Activated CD4-positive, alpha-beta T cell treated with anti-CD3 and anti-CD28 coated beads for 36 hours (primary cell): ENCODE measurements at places on chromosomes 3 and 15.

DNA sequence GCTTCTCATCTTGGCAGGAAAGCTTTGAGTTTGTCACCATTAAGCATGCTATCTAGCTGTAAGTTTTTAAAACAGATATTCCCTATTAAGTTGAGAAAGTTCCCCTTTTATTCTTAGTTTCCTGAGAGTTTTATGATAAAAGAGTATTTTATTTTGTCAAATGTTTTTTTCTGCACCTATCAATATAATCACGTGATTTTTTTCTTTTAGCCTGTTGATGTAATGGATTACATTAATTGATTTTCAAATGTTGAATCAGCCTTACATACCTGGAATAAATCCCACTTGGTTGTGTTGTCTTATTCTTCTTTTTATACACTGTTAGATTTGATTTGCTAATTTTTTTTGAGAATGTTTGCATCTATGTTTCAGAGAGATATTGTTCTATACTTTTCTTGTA lies 179.5 kb downstream of the ZNF621 start:
- DNase-seq = no peak
- peaks cover 6% of the 10 kb centered on the region for H3K27me3 ChIP-seq
- H3K27ac ChIP-seq = no peak overlapping the region
- H3K36me3 ChIP-seq = no peaks in the 10 kb centered on the region
- no peaks in the 10 kb centered on the region for H3K4me1 ChIP-seq

GRCh38 chr15:40358471-40359353 lies 693 bp downstream of the DISP2 start:
- peak; percentile 48 for DNase-seq
- H3K27me3 ChIP-seq = peaks cover 7% of the 10 kb centered on the region
- H3K27ac ChIP-seq = peak overlapping the region; percentile 20
- H3K4me1 ChIP-seq = peaks cover 3% of the 10 kb centered on the region

DNA sequence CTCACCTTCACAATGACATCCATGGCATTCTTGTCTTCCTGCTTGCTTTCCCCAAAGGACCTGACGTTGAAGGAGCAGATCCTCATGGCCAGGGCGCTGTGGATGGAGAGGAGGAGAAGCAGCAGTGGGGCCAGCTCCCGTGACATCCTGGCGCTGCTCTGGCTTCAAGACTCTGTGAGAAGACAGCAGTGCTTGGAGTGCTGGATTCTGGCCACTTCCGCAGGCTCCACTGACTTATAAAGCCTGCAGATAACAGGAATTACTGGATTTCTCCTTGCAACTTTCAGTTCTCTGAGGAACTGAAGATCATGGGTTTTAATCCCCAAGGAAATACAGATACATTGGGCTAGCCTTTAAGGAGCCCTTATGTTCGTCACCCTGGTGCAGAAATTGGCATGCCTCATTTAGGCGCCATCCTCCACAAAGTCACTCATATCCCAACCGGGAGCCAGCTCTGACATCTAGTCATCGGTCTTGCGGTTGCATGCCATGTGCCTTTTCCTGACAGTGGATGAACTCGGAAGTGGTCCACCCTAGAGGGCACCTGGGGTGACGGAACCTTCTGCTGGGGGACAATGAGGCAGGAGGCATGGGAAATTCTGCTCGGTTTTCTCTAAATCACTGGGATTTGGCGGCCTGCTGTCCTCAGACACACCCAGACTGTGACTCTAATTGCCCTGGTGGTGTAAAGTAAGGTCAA lies at the start of gene DNASE1L3:
TSS of gene DNASE1L3 (minus strand) at position 212 of the 700 bp plus-strand sequence. CDS start at position 146, 66 bp downstream.
- no peaks in the 10 kb centered on the region for H3K36me3 ChIP-seq
- DNase-seq = no peak
- H3K27me3 ChIP-seq = peaks cover 7% of the 10 kb centered on the region
- H3K4me3 ChIP-seq = no peak within 1 kb of the TSS
- H3K4me1 ChIP-seq = peaks cover 30% of the 10 kb centered on the region

DNA sequence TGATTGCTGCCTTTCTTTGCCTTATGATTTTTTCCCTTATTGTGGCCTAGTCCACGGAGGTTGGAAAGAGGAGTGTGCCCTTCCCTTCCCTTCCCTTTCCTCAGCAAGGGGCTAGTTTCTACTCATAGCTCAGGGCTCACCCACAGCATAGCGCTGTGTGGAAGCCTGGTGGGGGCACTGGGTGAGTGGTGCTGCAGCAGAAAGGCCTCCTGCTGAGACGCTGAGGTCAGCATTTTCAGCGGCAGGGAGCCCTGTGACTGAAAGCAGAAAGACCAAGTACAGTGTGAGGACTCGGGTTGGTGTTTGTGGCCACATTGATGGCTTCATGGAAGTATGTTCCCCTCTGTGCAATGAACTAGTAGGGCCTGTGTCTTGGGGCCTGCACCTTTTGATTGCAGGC lies 21.9 kb downstream of the CACNA1D start:
- DNase-seq = no peak
- peaks cover 10% of the 10 kb centered on the region for H3K27me3 ChIP-seq
- no peak overlapping the region for H3K27ac ChIP-seq
- no peaks in the 10 kb centered on the region for H3K36me3 ChIP-seq

DNA sequence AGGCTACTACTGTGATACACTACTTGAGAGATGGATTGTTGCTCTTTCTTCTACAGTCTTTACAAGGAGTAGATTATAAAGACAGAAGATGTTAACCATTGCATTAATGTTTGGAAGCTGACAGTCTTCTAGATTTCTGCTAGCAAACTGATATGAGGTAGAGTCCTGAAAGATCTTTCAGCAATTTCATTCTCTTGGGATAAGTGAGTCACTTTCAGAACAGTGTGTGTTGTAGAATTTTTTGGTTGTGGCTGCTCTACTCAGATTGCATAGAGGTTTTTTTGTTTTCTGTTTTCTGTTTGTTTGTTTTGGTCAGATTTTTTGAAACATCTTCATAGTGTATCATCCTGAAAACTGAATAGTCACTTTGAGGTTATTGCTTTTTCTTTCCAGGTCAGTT lies 17.1 kb downstream of the TNFSF10 start:
- H3K4me1 ChIP-seq = peaks cover 17% of the 10 kb centered on the region
- no peak for DNase-seq
